ENCODE measurements at places on chromosomes 12 and 14. TPM values are rescaled to one million over a fixed set of nuclear protein-coding genes. Genes with fewer than 3 reads are reported as not detected.

Gene LRTM2
- polyA plus RNA-seq, result not detected

- DNase-seq, result no peak
These were observed 8.4 kb upstream of the EID3 start for GRCh38 chr12:104294927-104295668.

DNA sequence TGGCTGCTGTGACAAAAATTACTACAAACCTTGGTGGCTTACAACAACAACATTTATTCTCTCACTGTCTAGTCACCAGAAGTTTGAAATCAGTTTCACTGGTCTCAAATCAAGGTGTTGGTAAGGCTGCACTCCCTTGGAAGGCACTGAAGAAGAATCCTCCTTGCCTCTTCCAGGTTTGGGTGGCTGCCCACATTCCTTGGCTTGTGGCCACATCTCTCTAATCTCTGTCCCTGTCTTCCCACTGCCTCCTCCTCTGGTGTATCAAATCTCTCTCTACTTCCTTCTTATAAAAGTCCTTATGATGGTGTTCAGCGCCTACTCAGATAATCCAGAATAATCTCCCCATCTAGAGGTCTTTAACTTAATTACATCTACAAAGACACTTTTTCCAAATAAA is 31.0 kb downstream of the PLCZ1 start:
- DNase-seq, result no peak

DNA sequence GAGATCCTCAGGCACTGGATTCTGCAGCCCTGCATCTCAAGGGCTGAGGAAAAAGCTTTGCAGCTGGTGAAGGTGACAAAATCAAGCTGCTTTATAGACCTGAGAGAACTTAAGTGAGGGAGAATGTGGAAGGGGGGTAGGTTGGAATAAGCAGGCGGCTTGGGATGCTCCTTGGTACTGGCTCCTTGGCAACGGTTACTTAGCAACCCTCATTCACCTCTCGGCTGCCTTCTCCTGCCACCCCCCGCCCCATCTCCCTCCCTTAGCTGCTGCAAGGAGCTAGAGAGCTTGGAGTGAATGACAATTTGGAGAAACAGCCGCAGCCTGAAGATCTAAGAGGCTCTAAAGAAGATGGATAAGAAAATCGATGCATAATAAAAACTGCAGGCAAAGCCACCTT is 44.1 kb upstream of the CISTR start:
- no peak for DNase-seq

Gene RND1
- 8.5 TPM for polyA plus RNA-seq

DNA sequence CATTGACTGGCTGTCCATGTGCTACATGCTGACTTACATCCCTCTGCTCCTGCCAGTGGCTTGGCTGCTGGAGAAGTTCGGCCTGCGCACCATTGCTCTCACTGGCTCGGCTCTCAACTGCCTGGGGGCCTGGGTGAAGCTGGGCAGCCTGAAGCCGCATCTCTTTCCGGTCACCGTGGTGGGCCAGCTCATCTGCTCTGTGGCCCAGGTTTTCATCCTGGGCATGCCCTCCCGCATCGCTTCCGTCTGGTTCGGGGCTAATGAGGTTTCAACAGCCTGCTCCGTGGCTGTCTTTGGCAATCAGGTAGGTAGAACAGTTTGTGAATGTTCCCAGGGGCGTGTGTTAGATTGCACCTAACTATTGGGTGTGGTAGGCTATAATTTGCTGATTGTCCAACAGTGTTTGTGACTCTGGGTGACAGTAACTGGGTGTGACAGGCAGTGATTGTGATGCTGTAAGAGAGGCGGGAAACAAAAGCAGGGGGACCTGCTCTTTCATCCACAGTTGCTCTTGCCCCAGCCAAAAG is 981 bp downstream of the FLVCR2 start:
- DNase-seq, result no peak

GRCh38 chr12:24595652-24596235 is 353.2 kb downstream of the BCAT1 start:
- no peak for DNase-seq

Gene RAPGEF3
- polyA plus RNA-seq, result 1.6 TPM

- no peak for DNase-seq
These were observed 129.5 kb downstream of the FBXL14 start for GRCh38 chr12:1464925-1465324.

Gene OTX2
- polyA plus RNA-seq, result not detected

Gene LRCOL1
- 5.9 TPM for polyA plus RNA-seq

DNA sequence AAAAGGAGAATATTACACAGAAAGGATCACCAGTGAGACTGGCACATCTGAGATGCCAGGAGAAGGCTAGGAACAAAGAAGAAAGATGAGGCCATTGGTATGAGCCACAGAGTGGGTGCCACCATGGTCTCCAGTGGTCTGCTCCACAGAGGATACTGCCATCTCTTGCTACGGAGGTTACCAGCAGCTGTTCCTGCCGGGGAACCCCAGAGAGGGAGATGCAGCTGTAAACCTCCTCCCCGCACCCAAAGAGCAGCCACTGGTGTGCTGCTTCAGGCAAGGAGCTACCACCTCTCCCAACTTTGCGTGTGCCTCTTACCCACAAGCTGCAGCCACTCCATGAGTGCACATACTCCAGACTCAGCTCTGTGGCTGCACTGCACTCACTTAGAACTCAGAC is 201.5 kb upstream of the RTL1 start:
- no peak for DNase-seq

- DNase-seq, result peak; percentile 41
These were observed 1.8 kb downstream of the PXMP2 start for GRCh38 chr12:132689227-132689626.

GRCh38 chr12:62660756-62661155 is 194.1 kb downstream of the MON2 start:
- DNase-seq, result no peak

- DNase-seq, result peak; percentile 44
These were observed 1482.5 kb upstream of the TMEM132C start for GRCh38 chr12:126784328-126784921.

Gene NEUROD4
- polyA plus RNA-seq, result not detected

DNA sequence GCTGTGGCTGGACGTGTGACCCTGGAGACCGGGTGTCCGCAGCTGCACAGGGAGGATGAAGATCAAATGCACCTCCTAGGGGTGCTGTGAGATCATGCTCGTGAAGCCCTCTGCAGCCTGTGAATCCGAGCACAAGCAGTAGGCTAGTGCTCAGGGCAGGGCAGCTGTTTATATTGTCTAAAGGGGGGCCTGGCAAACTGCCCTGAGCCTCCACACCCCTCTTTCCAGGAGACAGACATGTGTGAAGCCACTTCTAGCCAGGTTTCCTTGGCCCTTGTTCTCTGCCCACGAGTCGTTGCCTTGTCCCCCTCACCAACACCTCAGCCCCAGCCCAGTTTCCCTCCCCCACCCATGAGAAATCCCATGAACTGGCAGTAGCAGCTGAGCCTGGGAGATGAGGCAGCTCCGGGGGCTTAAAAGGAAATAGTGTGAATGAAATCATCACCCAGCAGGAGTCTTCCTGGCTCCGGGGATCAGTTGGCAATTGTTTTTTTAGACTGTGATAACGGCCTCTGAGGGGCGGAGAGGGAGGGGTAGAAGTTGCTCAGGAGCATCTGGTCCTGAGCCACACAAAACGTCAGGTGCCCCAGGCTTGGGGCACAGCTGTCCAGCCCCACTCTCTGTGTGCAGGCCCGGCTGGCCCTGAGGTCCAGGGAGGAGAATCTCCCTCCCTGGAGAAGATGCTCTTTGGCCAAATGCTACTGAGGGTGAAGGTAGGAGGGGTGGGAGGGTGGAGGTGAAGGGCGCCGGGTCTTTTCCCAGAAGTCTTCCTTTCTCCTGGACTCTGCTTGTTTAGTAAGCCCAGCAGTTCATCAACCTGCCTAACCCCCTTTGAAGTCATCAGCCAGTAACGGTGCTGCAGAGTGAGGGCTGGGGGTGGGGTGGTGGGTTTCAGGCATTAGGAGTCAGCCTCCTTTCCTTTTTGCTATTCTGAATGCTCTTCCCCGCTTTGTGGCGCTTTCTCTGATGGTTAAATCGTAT is 4.0 kb downstream of the FGF6 start:
- DNase-seq, result no peak

DNA sequence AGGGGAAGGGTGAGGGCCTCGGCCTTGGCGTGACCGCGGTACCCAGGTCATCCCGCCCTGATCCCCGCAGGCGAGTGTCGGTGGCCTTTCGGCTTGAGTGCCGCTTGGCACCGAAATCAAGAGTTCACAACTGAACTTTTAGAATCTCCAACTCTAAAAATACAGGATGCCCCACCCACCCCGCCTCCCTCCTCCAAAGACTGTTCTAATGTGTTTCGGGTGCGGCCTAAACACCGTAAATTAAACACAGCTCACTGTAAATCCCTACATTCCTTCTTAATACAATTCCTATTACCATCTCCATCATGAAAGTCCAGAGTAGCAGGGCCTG is 11.4 kb downstream of the SCNN1A start:
- DNase-seq, result no peak

DNA sequence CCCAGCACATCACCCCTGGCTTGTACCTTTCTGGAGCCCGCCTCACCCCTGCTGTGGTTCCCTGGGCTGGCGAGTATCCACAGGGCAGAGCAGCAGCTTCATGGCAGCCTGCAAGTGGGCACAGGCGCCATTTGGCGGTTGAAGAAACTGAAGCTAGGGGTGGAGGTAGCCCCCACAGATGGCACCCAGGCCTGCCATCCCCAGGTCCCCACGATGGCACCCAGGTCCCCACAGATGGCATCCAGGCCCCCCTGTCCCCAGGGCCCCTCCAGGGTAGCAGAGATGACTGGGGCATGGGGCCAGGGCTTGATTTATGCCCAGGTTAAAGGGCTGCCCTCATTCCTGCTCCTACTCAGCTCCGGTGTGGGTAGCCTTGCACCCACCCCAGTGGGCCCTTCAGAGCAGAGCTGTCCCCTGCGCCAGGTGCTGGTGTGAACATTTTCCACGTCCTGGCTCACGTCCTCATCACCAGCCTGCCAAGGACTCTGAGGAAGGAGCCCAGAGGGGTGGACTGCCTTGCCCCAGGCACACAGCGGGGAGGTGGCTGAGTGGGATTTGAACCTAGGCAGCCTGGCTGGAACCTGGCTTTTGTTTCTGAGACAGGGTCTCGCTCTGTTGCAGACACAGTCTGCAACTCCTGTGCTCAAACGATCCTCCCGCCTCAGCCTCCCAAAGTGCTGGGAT is 8.7 kb downstream of the MMP17 start:
- no peak for DNase-seq

Gene FAM186B
- polyA plus RNA-seq, result 0.51 TPM

Gene PKP2
- 15.6 TPM for polyA plus RNA-seq

DNA sequence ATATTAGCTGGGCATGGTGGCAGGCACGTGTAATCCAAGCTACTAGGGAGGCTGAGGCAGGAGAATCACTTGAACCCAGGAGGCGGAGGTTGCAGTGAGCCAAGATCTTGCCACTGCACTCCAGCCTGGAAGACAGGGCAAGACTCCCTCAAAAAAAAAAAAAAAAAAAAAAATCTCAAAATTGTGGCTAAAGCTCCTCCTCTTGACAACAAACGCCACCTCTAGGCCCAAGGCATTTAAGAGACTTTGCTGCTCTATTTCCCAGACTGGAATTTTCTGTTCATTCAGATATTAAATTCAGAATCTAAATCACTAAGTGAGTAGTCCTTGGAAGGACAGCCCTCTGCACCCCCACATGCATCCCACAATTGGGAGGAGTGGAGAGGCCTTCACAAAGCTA is 1.4 kb downstream of the ZFYVE1 start:
- DNase-seq, result no peak

GRCh38 chr14:64681796-64682710 is 22.2 kb upstream of the PLEKHG3 start:
- no peak for DNase-seq

DNA sequence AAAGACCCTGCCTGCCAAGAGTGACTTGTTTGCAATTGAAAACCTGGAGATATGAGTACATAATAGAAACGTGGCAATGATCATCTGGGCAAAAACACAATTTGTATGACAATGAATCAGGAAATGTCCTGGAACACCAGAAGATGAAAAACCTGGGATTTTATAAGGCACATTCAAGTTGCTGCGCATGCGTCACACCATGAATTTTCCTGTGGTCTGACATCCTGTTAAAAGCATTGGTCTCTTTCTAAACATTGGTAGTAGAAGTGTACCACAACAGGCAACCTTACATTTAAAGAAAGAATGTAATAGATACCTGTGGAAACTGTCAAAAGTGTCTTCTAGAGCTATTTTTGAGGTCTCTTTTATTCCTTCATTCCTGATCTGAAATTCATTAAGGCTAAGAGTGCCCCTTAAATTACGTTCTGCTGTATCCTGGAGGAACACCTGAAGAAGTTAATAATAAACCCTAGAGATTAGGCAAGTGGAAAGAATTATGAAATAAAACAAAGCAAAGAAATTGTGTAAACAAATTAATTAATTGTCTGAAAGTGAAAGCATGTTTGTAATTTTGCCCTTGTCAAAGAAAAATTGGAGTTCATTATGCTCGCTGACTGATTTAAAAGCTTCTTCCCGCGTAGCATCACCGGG is 676.5 kb downstream of the DIO2 start:
- DNase-seq, result no peak

Gene ACACB
- 46.5 TPM for polyA plus RNA-seq

GRCh38 chr12:104496336-104496735 is 39.6 kb downstream of the CHST11 start:
- no peak for DNase-seq

Gene GDF11
- polyA plus RNA-seq, result 0.40 TPM

GRCh38 chr12:120136093-120136770 is 19.7 kb upstream of the RAB35 start:
- no peak for DNase-seq

Gene P2RX2
- not detected for polyA plus RNA-seq

GRCh38 chr14:28769276-28769880 is 2.8 kb downstream of the FOXG1 start:
- DNase-seq, result no peak

- DNase-seq, result no peak
These were observed 33.5 kb downstream of the KIF26A start for GRCh38 chr14:104171895-104172294.

Gene NABP2
- polyA plus RNA-seq, result 14.5 TPM

Gene PRICKLE1
- 0.65 TPM for polyA plus RNA-seq

GRCh38 chr14:105400016-105400415 is 1.7 kb downstream of the TEX22 start:
- no peak for DNase-seq

- no peak for DNase-seq
These were observed 13.2 kb downstream of the CPNE8 start for GRCh38 chr12:38892087-38892786.

DNA sequence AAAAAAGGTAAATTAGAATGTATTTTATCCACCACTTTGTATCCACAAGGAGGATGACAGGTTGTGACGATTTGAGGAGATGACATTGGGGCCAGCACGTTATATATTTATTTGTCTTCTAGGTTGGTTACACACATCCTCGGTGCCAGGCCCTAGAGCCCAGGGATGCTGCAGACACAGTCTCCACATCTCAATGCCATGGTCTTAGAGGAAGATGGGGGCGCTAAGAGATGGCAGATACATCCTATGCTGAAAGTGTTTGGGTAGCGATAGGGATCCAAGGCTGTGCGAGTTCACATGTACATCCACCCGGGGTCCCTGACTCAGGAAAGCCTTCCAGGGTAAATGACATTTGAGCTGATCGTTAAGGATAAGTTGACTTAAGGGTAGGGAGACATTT is 193.1 kb upstream of the GSC start:
- no peak for DNase-seq

Gene KLRC4
- polyA plus RNA-seq, result 0.17 TPM
